ENCODE measurements at places on chromosomes 7 and 10. TPM values are rescaled to one million over a fixed set of nuclear protein-coding genes. Genes with fewer than 3 reads are reported as not detected.

- DNase-seq = no peak
- peak overlapping the region; percentile 40 for H3K27ac ChIP-seq
- H3K4me1 ChIP-seq = no peaks in the 10 kb centered on the region
- H3K4me3 ChIP-seq = no peak overlapping the region
- H3K27me3 ChIP-seq = no peaks in the 10 kb centered on the region
- H3K36me3 ChIP-seq = no peaks in the 10 kb centered on the region
Observed at GRCh38 chr10:119401671-119402395, 140.7 kb downstream of the RGS10 start.

DNA sequence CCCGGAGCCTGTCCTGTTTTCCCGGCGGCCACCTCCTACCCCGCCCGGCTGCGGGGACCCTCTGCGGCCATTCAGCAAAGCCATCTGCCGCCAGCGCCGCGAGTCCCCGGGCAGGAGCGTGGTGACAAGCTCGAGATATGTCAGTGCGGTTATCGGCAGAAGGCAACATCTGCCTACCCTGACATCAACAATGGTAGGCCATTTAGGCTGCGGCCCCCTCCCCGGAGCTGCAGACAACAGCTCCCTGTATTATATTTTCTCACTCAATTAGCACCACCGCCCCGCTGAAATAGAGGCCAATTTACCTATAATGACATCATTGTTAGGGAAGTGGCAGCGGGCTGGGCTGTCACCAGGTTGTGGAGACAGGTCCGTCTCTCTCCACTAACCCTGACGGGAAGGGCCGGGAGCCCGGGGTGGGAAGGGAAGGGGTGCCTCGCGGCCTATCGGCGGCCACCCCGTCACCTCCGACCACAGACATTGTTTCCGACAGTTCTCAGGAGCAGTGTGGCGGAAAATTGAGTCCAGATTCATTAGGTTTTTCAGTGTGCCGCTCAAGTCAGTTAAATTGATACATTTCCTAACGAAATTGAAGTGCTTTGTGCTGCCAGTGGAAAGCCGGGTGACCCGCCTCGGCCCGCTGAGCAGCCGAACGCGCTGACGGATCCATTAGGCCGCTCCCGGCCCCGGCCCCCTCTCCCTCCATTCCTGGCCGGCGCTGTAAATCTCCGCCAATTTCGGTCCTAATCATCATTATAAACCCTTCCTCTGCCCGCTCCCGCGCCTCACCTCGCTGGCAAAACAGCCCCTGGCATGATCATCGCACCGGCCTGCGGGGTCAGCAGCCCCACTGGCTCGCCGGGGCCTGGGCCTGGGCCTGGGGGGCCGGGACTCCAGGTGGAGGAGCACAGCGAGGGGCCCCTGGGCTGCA, 43.0 kb downstream of the UNCX start:
- H3K27me3 ChIP-seq = peaks cover 51% of the 10 kb centered on the region
- H3K4me3 ChIP-seq = no peak overlapping the region
- no peaks in the 10 kb centered on the region for H3K4me1 ChIP-seq
- H3K36me3 ChIP-seq = no peaks in the 10 kb centered on the region
- no peak overlapping the region for H3K27ac ChIP-seq

Gene HOXA10
- 5.2 TPM for total RNA-seq

Gene TMEM213
- total RNA-seq = not detected

Gene TUBAL3
- 1.6 TPM for total RNA-seq

- no peak overlapping the region for H3K4me3 ChIP-seq
- H3K4me1 ChIP-seq = peaks cover 4% of the 10 kb centered on the region
- no peaks in the 10 kb centered on the region for H3K36me3 ChIP-seq
Observed at GRCh38 chr7:30430276-30430675, 48.3 kb downstream of the NOD1 start.

Gene METTL27
- 10.6 TPM for total RNA-seq

Gene CARD11
- 2.9 TPM for total RNA-seq

DNA sequence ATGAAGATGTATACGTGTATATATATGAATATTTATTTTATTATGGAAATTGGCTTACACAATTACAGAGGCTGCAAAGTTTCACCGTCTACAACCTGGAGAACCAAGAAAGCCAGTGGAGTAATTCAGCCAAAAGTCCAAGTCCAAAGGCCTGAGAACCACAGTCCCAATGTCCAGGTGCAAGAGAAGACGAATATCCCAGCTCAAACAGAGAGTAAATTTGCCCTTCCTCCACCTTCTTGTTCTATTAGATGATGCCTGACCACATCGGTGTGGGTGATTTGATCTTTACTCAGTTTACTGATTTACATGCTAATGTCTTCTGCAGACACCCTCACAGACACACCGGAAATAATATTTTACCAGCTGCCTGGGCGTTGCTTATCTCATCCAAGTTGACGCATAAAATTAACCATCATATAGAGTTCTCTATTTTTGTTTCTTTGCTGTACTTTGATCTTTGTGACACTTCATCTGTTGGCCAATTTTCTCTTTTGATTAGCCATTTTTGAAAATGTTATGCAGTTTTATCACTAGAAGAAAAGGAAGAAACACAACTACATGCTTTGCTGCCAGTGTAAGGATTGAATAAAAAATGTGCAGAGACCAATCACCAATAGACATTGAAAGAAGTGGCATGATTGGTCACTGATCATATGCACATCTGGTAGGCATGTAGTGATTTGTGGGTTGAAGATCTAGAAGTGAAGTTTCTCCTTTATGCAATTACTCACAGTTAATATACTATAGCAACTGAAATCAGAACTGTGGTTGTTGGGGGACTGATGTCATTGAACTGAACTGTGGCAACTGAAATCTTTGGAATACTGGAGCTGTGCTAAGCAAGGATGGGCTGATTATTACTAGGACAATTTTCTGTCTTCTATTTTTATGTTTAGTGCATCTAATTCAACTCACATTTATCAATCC, 68.5 kb downstream of the EPDR1 start:
- H3K4me1 ChIP-seq = no peaks in the 10 kb centered on the region
- no peak for DNase-seq
- no peaks in the 10 kb centered on the region for H3K36me3 ChIP-seq
- H3K4me3 ChIP-seq = no peak overlapping the region

- no peak for DNase-seq
- no peak overlapping the region for H3K27ac ChIP-seq
- no peaks in the 10 kb centered on the region for H3K4me1 ChIP-seq
- H3K36me3 ChIP-seq = no peaks in the 10 kb centered on the region
- H3K4me3 ChIP-seq = no peak overlapping the region
Observed at GRCh38 chr7:17166824-17167379, 131.6 kb upstream of the AHR start.

GRCh38 chr7:2279896-2280295, 34.3 kb downstream of the SNX8 start:
- no peaks in the 10 kb centered on the region for H3K36me3 ChIP-seq
- H3K27me3 ChIP-seq = no peaks in the 10 kb centered on the region
- H3K4me3 ChIP-seq = no peak overlapping the region
- no peak for DNase-seq
- H3K27ac ChIP-seq = no peak overlapping the region

DNA sequence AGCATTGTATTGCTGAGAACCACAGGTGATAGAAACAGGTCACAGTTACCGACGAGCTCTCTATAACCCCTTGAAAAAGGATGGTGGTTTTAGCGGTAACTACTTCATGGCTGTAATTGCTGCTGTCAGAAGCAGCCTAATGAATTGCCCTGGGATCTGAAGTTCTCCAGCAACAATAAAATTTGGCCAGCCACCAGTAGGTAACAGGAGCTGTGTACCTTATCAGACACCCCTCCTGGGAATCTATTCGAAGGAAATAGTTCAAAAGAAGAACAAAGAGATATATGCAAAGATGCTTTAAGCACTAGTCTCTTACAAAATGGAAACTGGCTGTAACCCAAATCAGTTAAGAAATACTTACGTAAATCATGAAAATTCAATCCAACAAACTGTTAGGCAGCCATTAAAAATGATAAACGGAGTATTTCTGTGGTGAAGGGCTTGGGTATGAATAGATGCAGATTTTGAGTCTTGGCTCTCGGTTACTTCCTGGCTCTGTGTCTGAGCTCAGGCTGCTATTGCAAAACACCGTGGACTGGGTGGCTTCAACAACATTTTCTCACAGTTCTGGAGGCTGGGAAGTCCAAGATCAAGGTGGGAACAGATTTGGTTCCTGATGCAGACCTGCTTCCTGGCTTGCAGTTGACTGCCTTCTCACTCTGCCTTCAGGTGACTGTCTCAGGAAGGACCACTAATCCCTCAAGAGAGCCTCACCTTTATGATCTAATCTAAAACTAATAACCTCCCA, 1.6 kb downstream of the MSRB2 start:
- peak overlapping the region; percentile 97 for H3K27ac ChIP-seq
- H3K36me3 ChIP-seq = no peaks in the 10 kb centered on the region
- no peaks in the 10 kb centered on the region for H3K27me3 ChIP-seq
- peak; percentile 22 for DNase-seq
- H3K4me1 ChIP-seq = peaks cover 4% of the 10 kb centered on the region

DNA sequence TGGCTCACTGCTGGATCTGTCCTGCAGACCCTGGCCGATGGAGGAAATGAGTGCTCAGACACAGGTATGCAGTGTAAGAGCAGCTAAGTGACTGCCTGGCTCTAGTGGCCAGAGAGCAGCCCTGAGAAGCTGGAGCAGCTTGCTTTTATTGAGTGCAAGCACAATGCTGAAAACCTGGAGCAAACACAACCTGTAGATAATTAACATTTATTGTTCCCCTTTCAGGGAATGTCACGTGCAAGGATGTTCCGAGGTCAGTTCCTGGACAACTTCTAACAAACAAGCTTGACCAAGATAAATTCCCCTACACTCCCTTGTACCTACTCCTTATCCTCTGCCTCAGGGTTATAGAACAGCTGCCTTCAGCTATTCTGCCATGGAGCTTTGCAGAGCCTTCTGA, 31.3 kb downstream of the DDC start:
- no peak overlapping the region for H3K27ac ChIP-seq
- no peak overlapping the region for H3K4me3 ChIP-seq
- H3K36me3 ChIP-seq = no peaks in the 10 kb centered on the region
- H3K27me3 ChIP-seq = no peaks in the 10 kb centered on the region

GRCh38 chr10:104907521-104907920, 266.4 kb downstream of the SORCS3 start:
- H3K27ac ChIP-seq = no peak overlapping the region
- no peaks in the 10 kb centered on the region for H3K4me1 ChIP-seq
- no peak overlapping the region for H3K4me3 ChIP-seq
- no peaks in the 10 kb centered on the region for H3K36me3 ChIP-seq
- no peaks in the 10 kb centered on the region for H3K27me3 ChIP-seq

Gene EPO
- total RNA-seq = not detected

DNA sequence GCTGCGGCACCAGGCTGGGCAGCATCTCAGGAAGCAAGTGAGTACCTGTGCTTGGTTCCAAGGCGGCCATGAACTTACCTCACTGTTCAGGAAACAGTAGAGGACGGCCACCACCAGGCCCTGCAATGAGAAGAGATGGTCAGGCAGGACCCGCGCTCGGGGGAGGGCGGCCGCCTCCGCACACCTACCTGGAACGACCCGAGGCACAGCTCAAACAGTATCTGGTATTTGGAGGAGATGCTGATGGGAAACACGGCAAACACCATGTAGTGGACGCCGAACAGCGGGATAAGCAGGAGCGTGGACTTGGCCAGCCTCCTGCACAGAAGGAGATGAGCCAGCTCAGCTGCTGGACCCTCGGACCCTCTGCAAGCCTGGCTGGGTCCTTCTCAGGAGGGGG, 112.9 kb downstream of the VIPR2 start:
- H3K36me3 ChIP-seq = no peaks in the 10 kb centered on the region
- H3K27ac ChIP-seq = no peak overlapping the region
- H3K4me3 ChIP-seq = no peak overlapping the region
- no peaks in the 10 kb centered on the region for H3K27me3 ChIP-seq

DNA sequence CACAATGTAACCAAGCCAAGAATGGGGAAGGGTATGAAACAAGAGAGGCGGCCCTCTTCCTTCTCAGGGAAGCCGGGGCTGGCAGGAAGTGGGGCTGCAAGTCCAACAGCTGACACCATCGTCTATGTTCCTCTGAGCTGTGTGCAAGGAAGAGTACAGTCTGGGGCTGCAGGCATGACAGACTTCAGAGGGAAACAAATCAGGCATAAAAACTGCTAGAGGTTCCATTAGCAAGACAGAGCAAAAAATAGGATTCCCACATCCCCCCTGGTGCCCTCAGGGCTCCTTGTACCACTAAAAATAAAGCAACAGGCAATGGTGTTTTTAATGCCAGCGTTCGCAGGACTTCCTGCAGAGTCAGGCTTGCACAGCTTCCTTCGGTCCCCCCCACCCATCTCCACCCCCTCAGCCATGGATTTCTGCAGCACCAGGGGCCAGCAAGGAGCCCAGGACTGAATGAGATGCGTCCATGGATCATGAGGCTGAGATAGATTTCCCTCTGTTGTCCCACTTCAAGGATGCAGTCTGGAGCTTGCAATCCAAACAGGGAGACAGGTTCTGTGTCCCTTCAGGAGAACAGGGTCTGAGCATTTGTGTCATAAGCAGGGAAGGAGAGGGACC, 34.6 kb downstream of the KCNMA1 start:
- no peak for DNase-seq
- no peaks in the 10 kb centered on the region for H3K27me3 ChIP-seq
- H3K4me3 ChIP-seq = no peak overlapping the region
- H3K36me3 ChIP-seq = no peaks in the 10 kb centered on the region
- no peak overlapping the region for H3K27ac ChIP-seq

Gene NME8
- total RNA-seq = not detected

GRCh38 chr10:17669185-17669872, 25.4 kb downstream of the STAM start:
- H3K4me1 ChIP-seq = no peaks in the 10 kb centered on the region
- H3K4me3 ChIP-seq = no peak overlapping the region
- H3K36me3 ChIP-seq = no peaks in the 10 kb centered on the region
- no peaks in the 10 kb centered on the region for H3K27me3 ChIP-seq

GRCh38 chr7:39603924-39604323, 19.4 kb upstream of the RALA start:
- no peaks in the 10 kb centered on the region for H3K27me3 ChIP-seq
- H3K27ac ChIP-seq = no peak overlapping the region
- no peaks in the 10 kb centered on the region for H3K4me1 ChIP-seq
- H3K36me3 ChIP-seq = no peaks in the 10 kb centered on the region
- DNase-seq = no peak
- H3K4me3 ChIP-seq = no peak overlapping the region

Gene PNLIP
- total RNA-seq = not detected

Gene CTAGE15
- not detected for total RNA-seq

Gene OAT
- total RNA-seq = 115 TPM

DNA sequence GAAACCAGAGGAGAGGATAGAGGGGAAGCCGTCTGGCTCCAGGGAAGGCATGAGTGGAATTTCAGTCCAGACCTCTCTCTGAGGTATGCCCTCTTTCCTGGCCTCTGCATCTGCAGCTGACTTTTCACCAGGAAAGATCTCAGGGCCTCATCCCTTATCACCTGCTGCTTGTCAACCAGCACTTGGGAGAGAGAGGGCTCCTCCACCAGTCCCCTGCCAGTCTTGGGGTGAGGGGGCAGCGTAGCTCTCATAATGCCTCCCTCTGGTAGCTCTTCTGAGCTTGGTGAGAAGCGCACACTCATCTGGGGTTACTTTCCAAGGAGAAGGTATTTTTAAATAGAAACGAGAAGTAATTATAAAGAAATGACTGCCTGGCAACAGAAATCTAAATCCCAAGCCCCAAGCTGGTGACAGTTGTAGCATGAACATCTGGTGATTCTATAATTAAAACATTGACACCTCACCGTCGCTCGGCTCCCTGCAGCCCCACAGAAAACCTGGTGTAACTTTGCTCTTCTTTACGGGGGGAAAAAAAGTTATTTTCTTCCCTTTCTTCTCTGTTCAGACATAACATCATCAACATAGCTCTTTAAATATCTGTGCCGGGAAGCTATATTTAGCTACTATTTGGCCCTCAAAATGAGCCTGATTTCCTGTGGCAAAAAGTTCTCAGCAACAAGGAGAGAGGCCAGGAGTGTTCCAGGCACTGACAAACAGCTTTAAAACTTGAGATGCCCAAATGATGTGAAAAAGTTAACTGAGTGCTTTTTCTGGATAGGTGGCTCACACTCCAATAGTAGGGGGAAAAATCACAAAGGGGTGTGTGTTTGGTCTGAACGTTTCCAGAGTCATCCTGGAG, 26.9 kb downstream of the HIP1 start:
- H3K27ac ChIP-seq = no peak overlapping the region
- no peak for DNase-seq
- H3K36me3 ChIP-seq = no peaks in the 10 kb centered on the region
